ENCODE measurements at places on chromosomes 7 and 10.

DNA sequence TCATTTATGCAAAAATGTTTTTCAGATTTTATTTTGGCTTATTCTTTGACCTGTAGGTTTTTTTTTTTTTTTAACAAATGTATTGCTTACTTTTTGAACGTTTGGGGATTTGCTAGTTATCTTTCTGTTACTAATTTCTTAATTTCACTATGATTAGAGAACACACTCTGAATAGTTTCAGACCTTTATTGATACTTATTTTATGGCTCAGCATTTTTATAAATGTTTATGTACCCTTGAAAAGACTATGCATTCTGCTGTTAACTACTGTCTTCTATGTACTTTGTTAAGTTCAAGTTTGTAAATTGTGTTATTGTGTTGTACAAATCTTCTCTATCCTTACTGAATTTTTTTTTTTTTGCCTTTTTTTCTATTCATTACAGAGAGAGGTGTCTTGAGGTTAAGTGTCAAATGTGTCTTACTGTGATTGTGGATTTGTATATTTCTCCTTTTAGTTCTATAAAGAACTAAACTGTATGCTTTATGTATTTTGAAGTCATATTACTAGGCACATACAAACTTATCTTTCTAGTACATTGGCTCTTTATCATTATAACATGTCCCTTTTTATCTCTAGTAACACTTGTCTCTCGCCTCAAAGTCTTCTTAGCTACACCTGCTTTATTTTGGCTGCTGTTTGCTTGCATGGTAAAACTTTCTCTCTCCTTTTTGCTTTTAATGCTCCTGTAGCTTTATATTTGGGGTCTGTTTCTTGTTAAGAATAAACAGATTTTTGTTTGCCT lies 8.1 kb downstream of the MKLN1 start:
- no peak for DNase-seq

- no peak for DNase-seq
Observed at GRCh38 chr10:130190737-130191115, 54.5 kb downstream of the GLRX3 start.

- no peak for DNase-seq
Observed at GRCh38 chr10:77317221-77317620, 320.4 kb downstream of the KCNMA1 start.

GRCh38 chr7:47587351-47587750 lies 5.4 kb upstream of the TNS3 start:
- DNase-seq = no peak

DNA sequence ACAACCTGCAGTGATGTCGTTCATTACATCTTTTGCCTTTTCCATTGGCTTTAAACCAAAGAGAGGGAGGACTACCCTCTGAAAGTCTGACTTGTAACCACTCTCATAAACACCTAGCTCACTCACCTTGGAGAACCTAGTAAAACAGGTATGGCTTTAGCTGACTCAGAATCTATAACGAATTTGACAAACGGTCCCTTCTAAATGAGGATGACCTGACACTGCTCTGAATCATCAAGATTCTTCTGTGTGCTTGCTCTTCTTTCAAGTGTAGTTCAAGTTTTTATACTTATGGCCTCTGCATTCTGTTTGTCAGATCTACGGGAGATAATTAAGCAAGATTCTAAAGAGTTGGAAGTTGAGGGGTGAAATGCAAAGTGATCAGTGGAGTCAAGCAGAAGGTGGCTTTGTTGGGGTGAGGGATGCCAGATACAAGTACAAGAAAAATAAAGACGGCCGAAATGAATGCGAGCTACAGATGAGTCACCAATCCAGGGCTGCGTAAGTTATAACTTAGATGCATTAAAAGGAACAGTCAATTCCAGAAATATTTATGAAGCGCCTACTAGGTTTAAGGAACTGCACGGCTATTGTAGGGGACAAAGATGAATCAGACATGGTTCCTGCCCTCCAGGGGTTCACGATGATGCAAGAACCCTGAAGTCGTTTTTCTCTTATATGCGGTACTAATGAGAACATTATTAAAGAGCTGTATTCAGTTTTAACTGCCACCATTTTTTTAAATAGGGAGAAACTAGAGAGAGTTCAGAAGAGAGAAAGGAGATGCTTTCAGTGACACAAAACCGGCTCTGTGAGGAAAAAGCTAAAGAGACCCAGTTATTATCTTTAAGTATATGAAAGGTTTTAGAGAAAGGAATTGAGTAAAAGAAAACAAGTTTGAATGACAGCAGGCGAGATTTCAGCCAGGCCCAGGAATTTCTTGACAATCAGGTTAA lies 6.5 kb downstream of the HIPK2 start:
- DNase-seq = no peak

GRCh38 chr7:84069033-84069432 lies 125.6 kb downstream of the SEMA3A start:
- no peak for DNase-seq

GRCh38 chr10:79112881-79113431 lies 44.2 kb downstream of the ZMIZ1 start:
- no peak for DNase-seq

GRCh38 chr7:150784954-150785353 lies 15.2 kb downstream of the TMEM176B start:
- DNase-seq = no peak

DNA sequence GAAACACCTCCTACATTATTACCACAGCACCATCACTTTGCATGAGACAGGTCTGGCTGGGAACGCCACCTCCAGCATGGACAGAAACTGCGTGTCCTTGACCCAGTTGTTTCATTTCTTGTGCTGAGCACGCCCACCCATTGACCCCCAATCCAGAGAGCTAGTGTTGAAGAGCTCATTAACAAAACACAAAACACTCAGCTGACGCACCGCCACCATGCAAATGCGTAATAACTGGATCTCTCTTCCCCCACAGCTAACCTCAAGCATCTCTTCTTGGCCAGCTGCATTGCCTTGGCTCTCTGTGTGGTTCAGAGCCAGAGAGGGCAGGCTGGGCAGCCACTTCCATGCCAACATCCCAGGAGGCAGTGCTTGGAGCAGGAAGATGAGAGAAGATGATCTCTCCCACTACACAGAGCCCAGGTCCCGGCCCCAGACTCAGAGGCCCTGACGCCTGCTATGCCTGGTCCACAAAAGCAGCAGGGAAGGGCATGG lies 173.5 kb downstream of the PLXNA4 start:
- no peak for DNase-seq

- DNase-seq = no peak
Observed at GRCh38 chr10:128606055-128606454, 479.8 kb upstream of the MKI67 start.

- DNase-seq = no peak
Observed at GRCh38 chr7:135859538-135859937, 110.9 kb upstream of the FAM180A start.

- no peak for DNase-seq
Observed at GRCh38 chr7:128381161-128381821, 19.8 kb upstream of the PRRT4 start.

DNA sequence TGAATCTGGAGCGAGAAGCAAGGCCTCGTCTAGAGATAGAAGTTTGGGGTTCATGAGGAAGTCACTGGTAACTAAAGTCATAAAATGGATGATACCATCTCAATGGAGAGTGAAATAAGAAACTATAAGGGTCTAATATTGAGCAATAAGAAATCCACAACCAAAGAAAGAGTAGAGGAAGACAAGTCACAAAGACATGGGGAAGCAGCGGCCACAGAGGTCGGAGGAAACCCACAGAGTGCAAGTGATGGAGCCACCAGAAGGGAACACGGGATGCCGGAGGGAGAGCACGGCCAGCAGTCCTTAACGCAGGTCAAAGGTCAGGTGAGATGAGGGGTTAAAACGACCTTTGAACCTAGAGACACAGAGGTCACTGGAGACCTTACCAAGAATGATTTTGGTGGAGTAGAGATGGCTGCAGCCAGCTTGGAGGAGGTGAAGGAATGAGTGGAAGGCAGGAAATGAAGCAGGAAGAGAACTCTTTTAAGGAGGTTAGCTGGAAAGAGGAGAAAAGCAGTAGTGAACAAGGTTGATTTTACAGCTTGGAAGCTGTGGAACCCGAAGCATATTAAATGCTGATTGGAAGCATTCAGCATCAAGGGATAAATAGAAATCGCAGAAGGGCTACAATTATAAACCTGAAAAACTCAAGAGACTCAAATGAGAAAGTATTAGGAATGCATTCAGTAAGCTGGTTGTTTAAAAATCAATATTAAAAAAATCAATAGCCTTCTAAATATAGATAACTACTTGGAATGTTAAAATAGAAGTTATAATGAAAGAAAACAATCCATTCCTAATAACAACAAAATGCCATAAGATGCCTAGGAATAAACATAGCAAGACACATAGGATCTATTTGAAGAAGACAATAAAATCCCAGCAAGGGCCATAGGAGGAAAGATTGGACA lies 93.7 kb downstream of the SVOPL start:
- no peak for DNase-seq

DNA sequence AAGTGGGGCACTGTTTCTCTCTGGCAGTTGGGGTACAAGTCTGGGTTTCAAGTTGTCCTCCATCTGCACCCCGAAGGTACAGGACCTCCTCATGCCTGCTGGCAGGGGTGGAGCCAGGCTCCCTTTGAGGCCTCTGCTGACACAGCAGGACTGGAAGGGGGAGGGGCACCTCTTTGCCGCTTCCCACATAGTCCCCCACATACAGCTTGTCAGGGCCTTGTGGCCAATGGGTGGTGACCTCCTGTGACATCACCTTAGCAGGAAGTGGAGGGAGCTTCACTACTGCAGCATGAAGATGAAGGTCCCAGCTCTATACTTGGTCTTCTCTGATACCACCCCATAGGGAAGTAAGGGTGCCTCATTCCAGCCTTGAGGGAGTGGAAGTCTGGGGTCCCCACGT lies 167.8 kb downstream of the RAMP3 start:
- no peak for DNase-seq

DNA sequence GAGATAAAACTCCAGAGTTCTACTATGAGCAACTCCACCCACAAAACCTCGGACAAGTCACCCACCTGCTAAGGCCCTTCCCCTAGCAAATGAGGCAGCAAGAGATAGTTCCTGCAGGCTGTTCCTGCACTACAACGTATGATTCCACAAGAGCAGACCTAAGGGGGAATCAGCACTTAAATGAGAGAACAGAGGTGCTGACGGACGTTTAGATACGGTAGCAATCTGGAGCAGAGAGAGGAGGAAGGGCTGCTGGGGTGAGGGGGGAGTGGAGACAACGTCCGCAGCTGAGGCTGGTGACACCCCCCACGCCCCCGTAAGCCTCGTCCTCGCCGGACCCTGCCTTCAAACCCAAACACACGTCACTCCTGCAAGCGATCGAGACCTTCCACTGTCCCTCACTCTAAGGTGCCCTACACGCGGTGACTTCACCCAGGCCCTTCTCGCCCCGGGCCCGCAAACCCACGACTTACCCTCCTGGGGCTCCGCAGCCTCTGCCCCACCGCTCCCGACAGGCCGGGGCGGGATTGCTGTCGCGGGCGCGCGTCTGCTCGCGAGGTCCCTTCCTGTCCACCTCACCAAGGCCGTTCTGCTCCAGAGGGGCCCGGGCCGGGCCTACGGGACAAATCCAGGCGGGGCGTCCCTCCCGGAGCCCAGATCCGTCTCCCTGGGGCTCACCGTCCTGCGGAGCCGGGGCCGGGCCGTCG lies 635 bp downstream of the ZNF12 start:
- no peak for DNase-seq

- DNase-seq = no peak
Observed at GRCh38 chr10:74179111-74179710, 28.2 kb downstream of the ADK start.

DNA sequence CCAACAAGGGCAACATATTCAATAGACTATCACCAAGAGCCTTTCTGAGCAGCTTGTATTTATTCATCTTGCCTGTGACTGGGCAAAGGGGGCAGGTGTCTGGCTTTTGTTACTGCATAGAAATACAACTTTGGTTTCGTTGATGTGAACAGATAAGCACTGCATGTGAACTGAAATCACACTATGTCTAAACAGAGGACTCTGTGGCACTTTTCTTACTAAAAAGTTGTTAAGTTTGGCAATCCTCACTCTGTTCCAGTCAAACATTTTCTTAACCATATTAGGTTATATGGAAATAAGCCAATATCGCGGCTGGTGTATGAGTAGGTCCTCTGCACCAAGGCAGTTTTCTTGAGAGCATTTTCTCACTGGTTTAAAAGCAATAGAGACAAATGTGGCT lies 48.5 kb downstream of the CALD1 start:
- DNase-seq = no peak

GRCh38 chr7:135168489-135169140 lies 1.9 kb downstream of the CYREN start:
- DNase-seq = no peak

DNA sequence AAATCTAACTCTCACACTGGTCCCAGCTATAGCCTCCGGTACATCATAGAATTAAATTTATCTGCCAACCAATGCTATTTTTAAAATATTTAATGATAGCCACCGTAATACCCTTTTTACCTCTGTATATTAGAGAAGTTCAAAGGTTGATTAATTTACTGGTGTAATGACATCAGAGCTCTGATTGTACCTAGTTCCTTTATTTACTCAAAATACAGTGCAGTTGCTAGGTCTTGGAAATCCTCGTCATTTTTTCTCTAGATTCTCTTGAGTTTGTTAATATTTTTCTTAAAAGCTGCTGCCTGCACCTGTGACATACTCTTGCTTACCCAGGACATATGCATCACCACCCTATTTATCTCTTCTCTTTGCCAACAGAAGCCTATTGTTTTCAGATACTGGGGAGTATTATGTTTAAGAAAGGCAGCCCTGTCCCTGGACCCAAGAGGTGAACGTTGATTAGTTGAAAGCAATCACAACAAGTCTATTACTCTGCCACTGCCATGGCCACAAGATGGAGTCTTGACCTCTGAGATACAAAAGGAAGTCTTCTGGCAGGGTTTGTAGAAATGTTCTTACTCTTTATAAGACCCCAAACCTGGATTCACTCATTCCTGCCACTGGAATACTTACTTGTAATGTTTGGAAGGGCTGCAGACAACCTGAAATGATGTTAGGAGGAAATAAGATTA lies 25.6 kb upstream of the TMEM26 start:
- DNase-seq = no peak

- DNase-seq = no peak
Observed at GRCh38 chr7:132256721-132257212, 319.5 kb downstream of the PLXNA4 start.

- DNase-seq = no peak
Observed at GRCh38 chr7:34059136-34059828, 153.9 kb downstream of the BMPER start.

GRCh38 chr10:9900751-9901150 lies 1116.9 kb upstream of the CELF2 start:
- no peak for DNase-seq

All from activated naive CD4-positive, alpha-beta T cell (primary cell).